Spinal cord (tissue), 10 donors: ENCODE measurements at places on chromosomes 3 and 15. TPM values are rescaled to one million over a fixed set of nuclear protein-coding genes. Genes with fewer than 3 reads are reported as not detected.

Gene GCSAM
- 0.35 TPM for polyA plus RNA-seq

Gene CNTN4
- 34.3 TPM for polyA plus RNA-seq

Gene CHRD
- polyA plus RNA-seq, result 23.7 TPM

Gene FSIP1
- 4.1 TPM for polyA plus RNA-seq

Gene PLIN1
- 0.27 TPM for polyA plus RNA-seq

Gene EPHB1
- 31.0 TPM for polyA plus RNA-seq

Gene CHRM5
- polyA plus RNA-seq, result 1.2 TPM

DNA sequence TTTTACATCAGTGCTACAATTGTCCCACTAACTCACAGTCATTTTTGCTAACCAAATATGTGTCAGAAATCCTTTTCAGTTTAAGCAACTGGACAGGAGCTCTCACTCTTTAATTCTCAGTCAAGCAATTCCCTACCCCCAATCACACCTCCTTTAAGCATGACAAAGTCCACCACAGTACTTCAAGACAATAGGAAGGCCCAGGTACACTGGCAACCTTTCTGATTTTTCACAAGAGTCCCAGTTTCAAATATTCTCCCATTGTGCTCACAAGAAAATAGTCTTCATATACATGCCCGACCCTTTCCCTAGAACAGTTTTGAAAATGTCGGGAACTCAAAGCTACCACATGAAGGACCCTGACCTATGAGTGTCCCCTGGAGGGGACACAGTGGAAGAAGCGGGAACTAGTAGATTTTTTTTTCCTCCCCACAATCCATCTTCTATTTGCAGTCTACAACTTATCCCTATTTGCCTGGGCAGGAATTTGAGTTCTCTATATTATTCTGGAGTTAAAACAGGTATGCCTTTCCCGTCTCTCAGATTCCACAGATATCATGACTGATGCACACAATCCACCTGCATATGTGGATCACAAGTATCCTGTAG is 413.5 kb downstream of the TIGIT start:
- H3K4me3 ChIP-seq, result no peak overlapping the region
- H3K27ac ChIP-seq, result no peak overlapping the region
- H3K4me1 ChIP-seq, result no peaks in the 10 kb centered on the region

DNA sequence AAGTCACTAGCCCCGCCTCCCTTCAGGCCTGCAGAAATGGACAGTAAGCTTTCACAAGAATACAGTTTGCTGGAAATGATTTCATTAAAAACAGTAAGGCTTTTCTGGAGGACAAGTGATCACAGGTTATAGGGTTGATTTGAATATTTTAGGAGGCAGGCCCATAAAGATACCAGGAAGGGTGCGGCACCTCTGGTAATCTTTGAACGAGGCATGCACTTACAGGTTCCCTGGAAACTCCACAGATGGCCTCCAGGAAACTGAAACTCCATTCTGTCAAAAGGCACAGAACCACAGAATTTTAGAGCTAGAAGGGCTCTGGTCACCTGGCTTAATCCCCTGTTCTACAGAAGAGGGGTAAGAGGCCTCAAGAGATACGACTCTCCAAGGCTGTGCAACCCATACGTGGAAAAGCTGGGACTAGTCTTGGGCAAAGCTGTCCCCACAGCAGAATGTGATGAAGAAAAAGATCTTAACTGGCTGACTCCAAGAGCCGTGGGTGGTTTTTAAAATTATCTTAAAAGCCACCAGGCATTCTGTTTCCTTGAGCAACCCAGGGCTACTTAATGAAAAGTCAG is 1.2 kb downstream of the STARD5 start:
- peaks cover 14% of the 10 kb centered on the region for H3K4me1 ChIP-seq
- H3K27me3 ChIP-seq, result no peaks in the 10 kb centered on the region
- no peak overlapping the region for H3K4me3 ChIP-seq

- H3K27ac ChIP-seq, result no peak overlapping the region
- peaks cover 2% of the 10 kb centered on the region for H3K27me3 ChIP-seq
- no peaks in the 10 kb centered on the region for H3K36me3 ChIP-seq
- DNase-seq, result no peak
- H3K4me1 ChIP-seq, result no peaks in the 10 kb centered on the region
- no peak overlapping the region for H3K4me3 ChIP-seq
These were observed 23.7 kb downstream of the CRYGS start for GRCh38 chr3:186520431-186520830.

DNA sequence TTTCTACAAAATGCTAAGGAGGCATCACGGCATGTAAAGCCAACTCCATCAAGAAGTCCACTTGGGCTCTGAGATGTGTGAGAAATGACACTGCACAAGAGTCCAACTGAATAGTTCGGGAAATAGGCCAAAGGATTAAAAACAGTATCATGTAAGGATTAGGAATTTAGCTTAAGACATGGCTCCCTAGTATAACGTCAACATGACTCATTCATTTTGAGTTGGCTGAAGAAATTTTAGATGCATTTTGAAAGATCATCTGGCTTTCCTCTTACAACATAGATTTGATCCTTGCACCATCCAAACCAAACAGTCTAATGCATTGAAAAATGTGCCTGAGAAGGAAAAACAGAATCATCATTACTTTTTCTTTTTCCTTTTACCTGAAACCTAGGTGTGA is 109.3 kb upstream of the MME start:
- DNase-seq, result no peak
- no peak overlapping the region for H3K4me3 ChIP-seq
- no peaks in the 10 kb centered on the region for H3K36me3 ChIP-seq
- H3K27me3 ChIP-seq, result no peaks in the 10 kb centered on the region
- no peak overlapping the region for H3K27ac ChIP-seq

DNA sequence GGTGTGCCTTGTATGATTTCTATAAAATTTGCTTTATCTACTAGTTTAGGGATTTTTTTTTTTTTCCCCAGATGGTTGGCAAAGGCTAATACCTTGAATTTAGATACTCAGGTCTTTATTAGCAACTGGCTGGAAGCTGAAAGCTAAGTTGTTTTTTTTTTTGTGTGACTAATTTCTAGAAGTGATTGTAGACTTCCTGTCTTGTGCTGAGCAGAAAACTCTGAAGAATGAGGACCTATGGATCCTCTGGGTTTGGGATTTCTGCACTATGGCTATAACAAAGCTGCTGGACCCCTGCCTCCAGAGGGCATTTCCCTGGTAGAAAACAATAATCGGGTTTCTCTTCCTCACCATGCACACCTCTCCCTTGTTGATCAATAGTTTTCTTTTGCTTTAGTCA is 10.0 kb downstream of the ARIH2 start:
- no peaks in the 10 kb centered on the region for H3K27me3 ChIP-seq
- H3K4me3 ChIP-seq, result no peak overlapping the region
- H3K27ac ChIP-seq, result no peak overlapping the region
- DNase-seq, result no peak
- peaks cover 40% of the 10 kb centered on the region for H3K36me3 ChIP-seq

DNA sequence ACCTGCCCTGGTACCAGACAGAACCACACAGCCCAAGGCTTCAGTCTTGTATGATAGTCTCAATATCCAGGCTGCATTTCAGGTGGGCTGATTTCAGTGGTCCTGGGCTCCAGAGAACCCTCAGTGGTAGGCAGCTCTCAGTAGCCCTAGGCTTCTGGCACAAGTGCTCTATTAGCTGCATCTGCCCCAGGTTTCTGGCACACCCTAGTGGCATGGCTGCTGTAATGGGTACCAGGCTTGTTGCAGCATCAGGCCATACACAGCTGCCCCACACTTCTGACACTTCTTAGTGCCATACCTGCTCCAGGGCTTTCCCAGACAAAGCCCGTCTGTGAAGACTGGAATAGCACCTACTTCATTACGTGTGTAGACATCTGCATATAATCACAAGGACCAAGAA is 1062.2 kb upstream of the EPHA6 start:
- no peaks in the 10 kb centered on the region for H3K36me3 ChIP-seq
- no peak overlapping the region for H3K27ac ChIP-seq
- DNase-seq, result no peak
- no peaks in the 10 kb centered on the region for H3K4me1 ChIP-seq

- H3K4me1 ChIP-seq, result peaks cover 31% of the 10 kb centered on the region
- peak; percentile 52 for DNase-seq
- no peaks in the 10 kb centered on the region for H3K36me3 ChIP-seq
These were observed 2.4 kb downstream of the ADAMTS9 start for GRCh38 chr3:64685331-64685799.

DNA sequence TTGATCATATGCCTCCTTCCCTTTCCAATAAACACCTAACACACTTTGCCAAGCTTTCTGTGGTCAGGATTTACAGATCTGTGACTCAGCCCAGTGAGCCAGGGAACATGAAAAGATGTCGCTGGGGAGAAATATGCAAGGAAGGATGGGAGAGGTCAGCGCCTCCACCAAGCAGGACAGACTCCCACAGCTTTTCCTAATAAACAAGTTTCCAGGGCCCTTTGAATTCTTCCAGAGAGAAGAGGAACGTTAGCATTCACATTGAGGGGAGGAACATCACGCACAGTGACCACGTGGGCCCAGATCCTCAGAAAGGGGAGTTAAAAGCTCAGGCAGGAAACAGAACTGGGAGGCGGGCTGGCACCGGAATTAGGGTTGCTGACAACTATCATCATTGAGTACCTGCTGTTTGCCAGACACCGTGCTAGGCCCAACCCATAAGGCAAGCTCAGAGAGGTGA is 33.3 kb upstream of the MRPS22 start:
- no peaks in the 10 kb centered on the region for H3K4me1 ChIP-seq
- DNase-seq, result no peak
- H3K27ac ChIP-seq, result no peak overlapping the region
- H3K36me3 ChIP-seq, result no peaks in the 10 kb centered on the region

GRCh38 chr3:112654979-112655378 is 14.0 kb upstream of the CCDC80 start:
- no peaks in the 10 kb centered on the region for H3K36me3 ChIP-seq
- H3K27ac ChIP-seq, result no peak overlapping the region
- H3K4me1 ChIP-seq, result no peaks in the 10 kb centered on the region
- H3K4me3 ChIP-seq, result no peak overlapping the region
- DNase-seq, result no peak

- DNase-seq, result peak; percentile 2
- peaks cover 23% of the 10 kb centered on the region for H3K4me1 ChIP-seq
- H3K27ac ChIP-seq, result peak overlapping the region; percentile 58
- no peaks in the 10 kb centered on the region for H3K36me3 ChIP-seq
- no peaks in the 10 kb centered on the region for H3K27me3 ChIP-seq
- H3K4me3 ChIP-seq, result no peak overlapping the region
These were observed 10.6 kb downstream of the LRIG1 start for GRCh38 chr3:66490214-66490613.

DNA sequence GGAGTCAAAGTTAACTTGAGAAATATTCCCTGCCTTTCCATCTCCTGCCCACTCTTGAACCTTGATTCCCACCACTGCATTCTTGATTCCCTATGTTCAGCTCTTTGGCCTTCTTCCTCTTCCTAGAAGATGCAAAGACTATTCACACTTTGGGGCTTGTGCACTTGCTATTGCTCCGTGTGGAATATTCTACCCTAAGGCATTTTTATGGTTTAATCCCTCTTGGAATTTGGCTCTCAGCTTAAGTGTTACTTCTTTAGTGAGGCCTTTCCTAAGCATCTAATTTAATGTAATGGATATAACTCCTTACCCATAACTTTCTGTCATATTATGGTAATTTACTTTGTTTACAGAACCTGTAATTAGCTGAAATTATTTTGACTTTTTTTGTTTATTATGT is 318.9 kb upstream of the COL8A1 start:
- DNase-seq, result no peak
- H3K4me3 ChIP-seq, result no peak overlapping the region
- H3K27ac ChIP-seq, result no peak overlapping the region
- no peaks in the 10 kb centered on the region for H3K36me3 ChIP-seq
- no peaks in the 10 kb centered on the region for H3K4me1 ChIP-seq

GRCh38 chr15:90598031-90598577 is 68.4 kb downstream of the CRTC3 start:
- H3K4me1 ChIP-seq, result no peaks in the 10 kb centered on the region
- no peaks in the 10 kb centered on the region for H3K27me3 ChIP-seq
- no peak for DNase-seq

DNA sequence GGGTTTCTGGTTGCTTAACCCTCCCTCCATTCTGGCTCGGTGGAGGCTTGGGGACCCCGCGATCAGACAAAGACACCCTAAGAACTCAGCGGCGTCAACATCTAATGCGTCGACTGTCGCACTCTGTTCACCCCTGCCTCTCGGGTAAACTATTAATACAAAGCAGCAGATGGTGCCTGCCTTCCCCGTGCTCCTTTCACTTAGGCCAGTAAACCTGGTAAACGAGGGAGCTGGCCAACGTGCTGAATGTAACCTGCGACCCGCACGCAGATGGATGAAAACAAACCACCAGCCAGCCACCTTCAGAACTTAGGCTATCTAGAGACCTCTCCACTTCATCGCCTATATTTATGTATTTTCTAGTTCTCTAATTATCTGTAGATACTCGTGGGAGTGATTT is 848 bp upstream of the CADPS start:
- DNase-seq, result no peak
- peaks cover 21% of the 10 kb centered on the region for H3K4me1 ChIP-seq
- no peaks in the 10 kb centered on the region for H3K36me3 ChIP-seq
- H3K27ac ChIP-seq, result no peak overlapping the region

DNA sequence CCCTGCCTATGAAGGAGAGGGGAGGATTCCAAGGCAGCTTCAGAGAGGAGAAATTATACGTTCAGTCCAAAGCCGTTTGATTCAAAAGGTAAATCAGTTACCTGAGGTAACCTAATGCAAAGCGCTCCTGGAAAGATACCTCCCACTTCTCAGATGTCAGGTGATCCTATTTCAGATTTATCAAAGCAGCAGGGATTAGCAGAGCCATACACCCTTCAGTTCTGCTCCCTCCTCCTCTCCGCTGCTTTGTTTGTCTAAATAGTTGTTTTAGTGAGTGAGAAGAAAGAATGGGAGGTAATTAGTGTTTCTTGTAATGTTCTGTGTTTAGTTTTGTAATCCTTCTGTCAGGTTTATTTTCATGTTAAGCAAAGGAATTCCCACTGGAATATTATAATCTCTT is 81.1 kb downstream of the SOX14 start:
- no peaks in the 10 kb centered on the region for H3K36me3 ChIP-seq
- no peak overlapping the region for H3K4me3 ChIP-seq
- DNase-seq, result no peak
- H3K4me1 ChIP-seq, result no peaks in the 10 kb centered on the region
- H3K27me3 ChIP-seq, result peaks cover 3% of the 10 kb centered on the region

GRCh38 chr15:35630532-35630931 is 84.6 kb upstream of the DPH6 start:
- no peak overlapping the region for H3K4me3 ChIP-seq
- no peaks in the 10 kb centered on the region for H3K27me3 ChIP-seq
- no peak overlapping the region for H3K27ac ChIP-seq
- no peaks in the 10 kb centered on the region for H3K4me1 ChIP-seq
- H3K36me3 ChIP-seq, result no peaks in the 10 kb centered on the region
- DNase-seq, result no peak
